Germinal center (tissue), 1 donor: ENCODE measurements at places on chromosomes 2 and 18.
A peak's percentile ranks its signal among the peaks of the same experiment; 100 is the strongest.

- DNase-seq, result no peak
Measured at GRCh38 chr2:232213176-232213575, 165.4 kb upstream of the ALPP start.

DNA sequence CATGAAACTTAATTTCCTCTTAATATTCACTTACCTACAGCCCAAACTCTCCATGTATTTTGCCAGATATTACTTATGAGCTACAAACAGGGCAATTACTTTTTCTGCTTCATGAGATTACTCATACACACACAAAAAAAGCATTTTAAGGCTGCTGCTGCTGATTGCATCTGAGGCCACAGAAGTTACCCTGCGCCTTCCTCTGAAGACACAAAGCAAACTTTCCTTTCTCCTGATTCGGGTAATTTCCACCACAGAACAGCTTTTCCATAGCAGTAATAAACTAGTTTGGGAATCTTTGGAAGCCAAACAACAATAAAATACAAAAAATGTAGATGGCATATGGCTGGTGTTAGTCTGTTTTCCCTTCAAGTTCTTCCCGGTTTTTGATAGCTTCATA is 6.2 kb downstream of the TTC32 start:
- no peak for DNase-seq

- no peak for DNase-seq
Measured at GRCh38 chr18:27413495-27414401, 228.6 kb upstream of the CHST9 start.

GRCh38 chr2:172643142-172643541 is 87.3 kb downstream of the PDK1 start:
- DNase-seq, result no peak

GRCh38 chr2:156845806-156846558 is 409.8 kb downstream of the GPD2 start:
- no peak for DNase-seq

- peak; percentile 42 for DNase-seq
Measured at GRCh38 chr2:144595686-144596072, 75.8 kb upstream of the ZEB2 start.

- no peak for DNase-seq
Measured at GRCh38 chr18:45083226-45083855, 402.7 kb downstream of the SETBP1 start.

GRCh38 chr18:75862458-75862857 is 435.0 kb upstream of the SMIM21 start:
- DNase-seq, result no peak

GRCh38 chr2:7357993-7358392 is 440.8 kb downstream of the RNF144A start:
- DNase-seq, result no peak
